ENCODE measurements at places on chromosomes 16 and 17. TPM values are rescaled to one million over a fixed set of nuclear protein-coding genes. Genes with fewer than 3 reads are reported as not detected.

- peak overlapping the region; percentile 96 for H3K27ac ChIP-seq
- peak overlapping the region; percentile 90 for H3K4me3 ChIP-seq
- peak; percentile 34 for DNase-seq
- H3K36me3 ChIP-seq: peaks cover 7% of the 10 kb centered on the region
Observed at GRCh38 chr16:85027958-85028684, 526 bp downstream of the KIAA0513 start.

DNA sequence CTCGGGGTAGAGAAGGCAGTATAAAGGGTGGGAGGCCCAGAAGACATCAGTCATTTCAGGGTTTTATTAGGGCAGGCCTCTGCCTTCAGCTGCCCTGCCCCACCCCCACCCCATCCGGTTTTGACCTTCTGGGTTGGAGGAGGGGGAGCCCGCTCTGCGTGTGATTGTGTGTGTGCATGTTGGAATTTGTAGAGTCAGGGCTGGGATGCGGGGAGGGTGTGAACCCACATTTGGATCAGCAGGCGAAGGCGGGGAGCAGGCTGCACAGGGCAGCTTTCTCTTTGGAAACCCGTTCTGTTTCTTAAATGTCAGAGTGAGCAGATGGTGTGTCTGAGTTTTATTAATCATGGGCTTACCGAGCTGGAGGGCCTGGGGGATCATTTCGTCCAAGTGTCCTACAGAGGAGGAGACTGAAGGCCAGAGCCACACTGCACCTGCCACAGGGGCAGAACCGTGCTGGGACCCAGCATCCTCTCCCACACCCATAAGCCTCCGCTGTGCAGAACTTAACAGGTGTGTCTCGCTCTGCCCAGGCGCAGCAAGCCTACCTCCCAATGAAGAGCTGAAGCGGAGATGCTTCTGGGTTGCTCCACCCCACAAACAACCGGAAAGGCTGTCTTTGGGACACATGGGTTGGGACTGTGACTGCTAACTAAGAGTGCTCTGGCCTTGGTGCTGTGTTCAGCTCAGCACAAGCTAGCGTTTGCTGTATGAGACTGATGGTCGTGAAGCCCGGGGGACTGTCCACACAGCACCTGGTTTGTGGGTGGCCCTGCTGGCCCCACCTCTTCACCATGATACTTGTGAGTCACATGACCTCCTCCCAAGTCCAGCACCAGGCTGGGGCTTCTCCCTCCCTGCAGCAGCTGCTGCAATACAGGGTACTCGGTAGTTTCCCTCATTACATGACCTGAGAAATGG lies 70.9 kb upstream of the GSE1 start:
- no peak overlapping the region for H3K4me3 ChIP-seq
- H3K36me3 ChIP-seq: no peaks in the 10 kb centered on the region
- no peak for DNase-seq
- no peaks in the 10 kb centered on the region for H3K27me3 ChIP-seq

DNA sequence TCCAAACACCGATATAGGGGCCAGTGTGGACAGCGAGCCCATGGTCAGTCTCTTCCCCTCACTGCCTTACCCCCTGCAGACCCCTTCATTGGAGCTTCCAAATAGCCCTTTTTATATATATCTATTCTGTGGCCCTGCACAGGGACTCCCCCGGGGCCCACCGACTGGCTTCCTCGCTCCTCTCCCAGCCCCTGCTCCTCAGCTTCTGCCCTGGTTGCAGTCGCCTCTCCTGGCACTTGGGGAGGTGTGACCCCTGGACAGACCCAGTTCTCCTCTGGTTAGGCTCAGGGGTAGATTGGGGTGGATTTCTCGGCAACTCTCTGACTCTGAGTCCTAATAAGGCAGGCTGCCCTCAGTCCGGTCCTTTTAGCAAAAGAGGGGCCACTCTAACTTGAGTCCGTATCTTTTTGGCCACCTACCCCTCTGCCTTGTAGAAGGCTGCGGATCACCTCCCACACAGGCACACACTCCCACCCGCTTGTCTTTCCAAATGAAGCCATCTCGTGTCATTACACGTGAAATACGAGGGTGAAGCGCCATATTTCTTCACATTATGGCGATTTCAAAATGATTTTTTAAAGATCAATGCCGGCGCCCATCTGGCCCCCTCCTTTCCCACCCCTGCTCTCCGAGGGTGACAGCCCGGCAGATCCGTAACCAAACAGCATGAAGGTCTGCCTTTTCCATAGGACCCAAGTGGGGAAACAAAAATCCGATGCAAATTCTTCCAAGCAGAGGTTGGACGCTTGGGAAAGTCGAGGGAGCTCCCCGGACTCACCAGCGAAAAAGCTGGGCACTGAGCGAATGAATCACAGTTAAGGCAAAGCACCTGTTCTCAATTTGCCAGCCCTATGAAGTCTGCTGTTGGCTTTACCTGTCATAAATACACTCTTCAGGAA lies 1.7 kb upstream of the HOXB9 start:
- no peak overlapping the region for H3K4me3 ChIP-seq
- no peak overlapping the region for H3K27ac ChIP-seq
- H3K4me1 ChIP-seq: peaks cover 17% of the 10 kb centered on the region
- no peak for DNase-seq

DNA sequence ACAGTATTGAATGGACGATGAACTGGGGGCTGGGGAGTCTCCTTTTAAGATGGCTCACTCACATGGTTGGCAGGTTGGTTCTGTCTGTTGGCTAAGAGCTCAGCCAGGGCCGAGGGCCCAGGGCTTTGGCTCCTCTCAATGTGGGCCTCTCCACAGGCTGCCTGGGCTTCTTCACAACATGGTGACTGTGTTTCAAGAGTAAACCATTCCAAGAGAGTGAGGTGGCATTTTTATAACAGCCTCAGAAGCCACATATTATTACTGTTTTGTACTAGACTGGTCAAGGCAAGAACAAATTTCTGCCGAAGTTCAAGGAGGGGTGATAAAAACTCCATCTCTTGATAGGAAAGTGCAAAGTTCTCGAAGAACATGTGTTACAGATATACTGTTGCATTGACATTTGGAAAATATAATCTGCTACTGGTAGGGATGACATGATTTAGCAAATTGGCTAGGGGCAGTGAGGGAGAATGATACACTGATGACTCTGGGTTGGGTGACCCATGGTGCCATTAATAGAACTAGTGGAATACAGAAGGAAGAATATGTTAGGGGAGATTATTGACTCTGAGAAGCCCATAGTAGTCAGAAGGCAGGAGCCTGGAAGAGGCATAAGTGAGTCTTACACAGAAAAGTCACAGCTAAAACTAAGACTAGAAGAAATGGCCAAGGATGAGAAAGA lies 13.7 kb downstream of the KRABD2 start:
- no peaks in the 10 kb centered on the region for H3K27me3 ChIP-seq
- no peak overlapping the region for H3K27ac ChIP-seq
- peaks cover 9% of the 10 kb centered on the region for H3K4me1 ChIP-seq
- no peaks in the 10 kb centered on the region for H3K36me3 ChIP-seq
- H3K4me3 ChIP-seq: no peak overlapping the region
- no peak for DNase-seq

GRCh38 chr16:65524231-65524630 lies 402.4 kb upstream of the CDH11 start:
- no peaks in the 10 kb centered on the region for H3K36me3 ChIP-seq
- H3K27ac ChIP-seq: no peak overlapping the region
- H3K4me3 ChIP-seq: no peak overlapping the region
- no peak for DNase-seq
- H3K27me3 ChIP-seq: no peaks in the 10 kb centered on the region
- H3K4me1 ChIP-seq: no peaks in the 10 kb centered on the region

GRCh38 chr17:41654678-41655607 lies 30.6 kb upstream of the KRT17 start:
- no peaks in the 10 kb centered on the region for H3K36me3 ChIP-seq
- no peaks in the 10 kb centered on the region for H3K4me1 ChIP-seq
- no peak for DNase-seq
- no peak overlapping the region for H3K27ac ChIP-seq
- H3K27me3 ChIP-seq: no peaks in the 10 kb centered on the region

- peaks cover 16% of the 10 kb centered on the region for H3K4me1 ChIP-seq
- no peak overlapping the region for H3K27ac ChIP-seq
- H3K4me3 ChIP-seq: no peak overlapping the region
- DNase-seq: no peak
Observed at GRCh38 chr17:28170771-28171170, 128.3 kb downstream of the NLK start.

DNA sequence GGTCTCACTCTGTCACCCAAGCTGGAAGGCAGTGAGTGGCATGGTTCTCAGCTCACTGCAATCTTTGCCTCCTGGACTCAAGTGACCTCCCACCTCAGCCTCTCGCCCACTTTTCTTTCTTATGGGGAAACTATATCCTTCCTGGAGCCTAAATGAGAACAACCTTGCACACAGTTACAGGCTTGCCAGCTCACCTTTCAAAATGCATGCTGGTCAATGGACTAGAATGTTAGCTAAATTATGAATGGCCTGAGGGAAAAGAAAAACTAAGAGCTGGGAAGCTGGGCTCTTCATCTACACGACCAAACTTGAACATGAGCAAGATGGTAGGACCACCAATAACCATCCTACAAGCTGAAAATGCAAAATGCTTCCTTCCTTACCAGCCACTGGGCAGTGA lies 10.6 kb upstream of the LHX1 start:
- peaks cover 12% of the 10 kb centered on the region for H3K4me1 ChIP-seq
- peaks cover 57% of the 10 kb centered on the region for H3K27me3 ChIP-seq
- DNase-seq: no peak
- no peaks in the 10 kb centered on the region for H3K36me3 ChIP-seq

DNA sequence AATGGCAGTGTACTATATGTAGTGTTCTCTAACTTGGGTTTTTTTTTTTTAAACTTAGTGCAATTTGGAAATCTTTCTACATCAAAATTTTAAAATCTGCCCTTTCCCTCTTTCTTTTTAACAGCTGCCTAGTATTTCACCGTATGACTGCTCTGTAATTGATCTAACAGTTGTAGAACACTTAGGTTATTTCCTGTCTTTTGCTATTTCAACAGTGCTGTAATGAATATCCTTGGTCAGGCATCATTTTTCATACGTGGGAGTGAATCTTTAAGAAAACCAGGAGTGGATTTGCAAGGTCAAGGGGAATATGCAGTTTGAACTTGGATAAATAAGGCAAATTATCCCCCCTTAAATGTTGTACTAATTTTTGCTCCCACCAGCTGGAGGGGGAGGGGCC lies 3.8 kb downstream of the NLRC5 start:
- H3K4me3 ChIP-seq: peak overlapping the region; percentile 55
- no peak for DNase-seq
- H3K36me3 ChIP-seq: peaks cover 84% of the 10 kb centered on the region

DNA sequence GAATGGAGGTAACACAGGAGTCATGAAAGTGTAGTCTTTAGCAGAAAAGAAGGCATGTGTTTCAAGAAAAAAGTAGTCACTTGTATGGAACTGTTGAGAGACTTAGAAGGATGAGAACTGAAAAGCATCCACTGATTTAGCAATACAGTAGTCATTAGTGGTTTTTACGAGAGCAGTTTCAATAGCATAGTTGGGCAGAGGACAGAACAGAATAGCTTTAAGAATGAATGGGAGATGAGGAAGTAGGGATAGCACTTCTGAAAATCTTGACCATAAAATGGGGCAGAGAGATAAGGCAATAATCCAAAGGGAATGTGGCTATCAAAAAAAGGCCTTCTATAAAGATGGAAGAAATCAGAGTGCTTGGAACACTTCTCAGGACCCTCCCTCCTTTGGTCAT lies 64.8 kb upstream of the C17orf78 start:
- no peak overlapping the region for H3K27ac ChIP-seq
- no peaks in the 10 kb centered on the region for H3K4me1 ChIP-seq
- DNase-seq: no peak

- DNase-seq: peak; percentile 76
- H3K27me3 ChIP-seq: no peaks in the 10 kb centered on the region
- peaks cover 15% of the 10 kb centered on the region for H3K4me1 ChIP-seq
- H3K4me3 ChIP-seq: peak within 1 kb of the TSS; percentile 77
Observed at GRCh38 chr17:75764711-75765421, at the start of gene GALK1. TSS of gene GALK1 (minus strand) at chr17:75765192. CDS start at chr17:75765136, 56 bp downstream.

DNA sequence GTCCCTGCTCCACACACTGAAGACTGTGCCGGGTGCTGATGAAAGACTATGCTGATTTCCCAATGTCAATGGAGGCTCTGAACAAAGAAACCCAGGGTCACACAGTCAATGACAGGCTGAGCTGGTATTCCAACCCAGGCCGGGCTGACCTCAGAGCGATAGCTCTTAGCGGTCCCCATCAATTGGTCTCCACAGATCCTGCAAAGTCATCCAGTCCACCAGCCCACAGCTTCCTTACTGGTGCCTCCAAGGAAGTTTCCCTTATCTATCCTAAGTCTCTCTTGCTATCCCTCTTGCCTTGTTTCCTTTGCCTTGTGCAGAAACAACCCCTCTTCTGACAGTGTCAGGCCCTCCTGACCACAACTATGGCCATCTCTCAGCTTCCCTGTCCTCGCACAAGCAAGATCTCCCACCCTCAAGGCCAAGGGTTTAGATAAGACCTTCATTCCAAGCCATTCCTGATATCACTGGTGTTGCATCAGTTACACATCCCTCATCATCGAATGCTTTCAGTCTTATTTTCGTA lies 52.7 kb upstream of the KSR1 start:
- H3K27ac ChIP-seq: no peak overlapping the region
- H3K4me3 ChIP-seq: no peak overlapping the region
- H3K27me3 ChIP-seq: peaks cover 6% of the 10 kb centered on the region

DNA sequence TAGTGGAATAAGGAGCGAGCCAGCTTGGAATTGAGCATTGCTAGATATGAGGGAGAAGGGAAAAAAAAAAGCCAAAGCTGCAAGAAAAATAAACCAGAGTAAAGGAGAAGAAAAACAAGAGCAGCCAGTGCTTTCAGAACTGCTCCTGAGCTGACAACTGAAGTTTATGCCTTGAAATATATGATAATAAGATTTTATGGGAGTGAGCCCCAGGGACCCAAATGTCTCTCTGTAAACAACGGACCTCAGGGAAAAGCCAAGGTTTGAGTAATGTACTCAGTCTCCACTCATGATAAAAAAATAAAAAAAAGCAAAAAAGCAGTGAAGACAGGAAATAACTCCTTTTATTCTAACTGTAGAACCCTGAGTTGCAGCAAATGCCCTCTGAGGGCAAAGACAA lies 132.6 kb downstream of the SNX11 start:
- peaks cover 60% of the 10 kb centered on the region for H3K4me1 ChIP-seq
- no peak for DNase-seq
- H3K36me3 ChIP-seq: peaks cover 24% of the 10 kb centered on the region
- no peaks in the 10 kb centered on the region for H3K27me3 ChIP-seq
- H3K4me3 ChIP-seq: no peak overlapping the region
- no peak overlapping the region for H3K27ac ChIP-seq

SLC12A3 gene
- not detected for total RNA-seq

EFCAB5 gene
- 1.1 TPM for total RNA-seq

MRM1 gene
- 6.8 TPM for total RNA-seq

CCDC78 gene
- total RNA-seq: 2.3 TPM

C1QTNF8 gene
- total RNA-seq: not detected

CDK5R1 gene
- total RNA-seq: 4.1 TPM

CRYBA1 gene
- not detected for total RNA-seq

HBQ1 gene
- not detected for total RNA-seq
